CD4-positive, alpha-beta T cell treated with Interleukin-2 at 100 ng/mL for 4 hours (primary cell): ENCODE measurements at places on chromosomes 16 and 17.

- peak; percentile 49 for DNase-seq
These were observed 41.8 kb upstream of the AMZ2 start for GRCh38 chr17:68205808-68206720.

DNA sequence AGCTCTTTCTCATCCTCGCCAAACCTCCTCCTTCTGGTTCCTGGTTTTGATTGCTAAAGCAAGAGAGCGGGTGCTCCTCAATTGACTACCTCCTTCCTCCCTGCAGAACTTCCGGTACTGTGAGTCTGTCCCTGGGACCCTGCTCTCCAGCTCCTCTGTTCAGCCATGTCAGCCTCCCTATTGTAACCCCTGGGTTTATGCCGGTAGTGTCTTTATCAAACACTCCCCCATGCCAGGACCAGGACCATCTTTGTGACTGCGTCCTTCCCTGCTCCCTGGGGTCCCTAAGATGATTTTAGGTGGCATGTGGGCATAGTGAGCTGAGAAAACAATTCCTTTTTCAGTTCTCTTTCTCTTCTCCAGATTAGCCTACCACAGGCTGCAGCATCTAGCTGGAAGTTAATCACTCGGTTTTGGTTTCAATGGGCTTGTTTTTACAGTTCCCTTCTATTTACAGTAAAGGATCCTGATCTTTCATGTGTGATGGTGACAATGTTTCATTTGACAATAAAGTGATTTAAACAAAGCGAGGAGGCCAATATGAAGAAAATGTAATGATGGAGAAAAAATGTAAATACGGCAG is 27.7 kb upstream of the IL21R start:
- no peak for DNase-seq

GRCh38 chr17:32927724-32928585 is at the start of gene TMEM98:
TMEM98 (plus strand) TSS chr17:32928153; CDS start chr17:32931529, 3,376 bp downstream.
- no peak for DNase-seq

- no peak for DNase-seq
These were observed 207.6 kb downstream of the NPIPB11 start for GRCh38 chr16:29198731-29199521.

- DNase-seq: no peak
These were observed 86.8 kb upstream of the SALL1 start for GRCh38 chr16:51237861-51238378.

DNA sequence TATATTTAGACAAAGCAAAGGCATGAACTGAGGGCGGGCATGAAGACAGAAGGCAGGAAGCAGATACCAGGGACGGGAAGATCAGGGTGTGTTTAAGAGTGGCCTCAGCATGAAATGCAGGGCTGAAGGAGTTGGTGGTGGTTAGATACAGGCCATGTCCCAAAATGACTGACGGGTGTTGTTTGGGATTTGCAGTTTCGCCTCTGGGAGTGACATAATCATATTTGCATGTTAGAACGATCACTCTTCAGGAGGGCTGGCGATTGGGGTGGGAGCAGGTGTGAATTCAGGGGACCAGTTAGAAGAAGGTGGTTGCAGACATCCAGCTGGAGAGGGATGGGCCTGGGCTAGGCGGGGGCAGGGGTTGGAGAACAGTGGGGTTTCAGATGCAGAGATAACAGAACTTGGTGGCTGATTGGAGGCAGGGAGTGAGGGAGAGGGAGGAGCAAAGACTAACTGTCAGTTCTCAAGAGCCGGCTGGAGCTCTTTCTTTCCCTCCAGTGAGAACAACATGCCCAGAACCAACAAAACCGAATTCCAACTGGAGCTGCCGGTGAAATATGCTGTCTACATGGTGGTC is 27.2 kb upstream of the ITGAX start:
- DNase-seq: no peak
